ENCODE measurements at places on chromosomes 2 and 18.

DNA sequence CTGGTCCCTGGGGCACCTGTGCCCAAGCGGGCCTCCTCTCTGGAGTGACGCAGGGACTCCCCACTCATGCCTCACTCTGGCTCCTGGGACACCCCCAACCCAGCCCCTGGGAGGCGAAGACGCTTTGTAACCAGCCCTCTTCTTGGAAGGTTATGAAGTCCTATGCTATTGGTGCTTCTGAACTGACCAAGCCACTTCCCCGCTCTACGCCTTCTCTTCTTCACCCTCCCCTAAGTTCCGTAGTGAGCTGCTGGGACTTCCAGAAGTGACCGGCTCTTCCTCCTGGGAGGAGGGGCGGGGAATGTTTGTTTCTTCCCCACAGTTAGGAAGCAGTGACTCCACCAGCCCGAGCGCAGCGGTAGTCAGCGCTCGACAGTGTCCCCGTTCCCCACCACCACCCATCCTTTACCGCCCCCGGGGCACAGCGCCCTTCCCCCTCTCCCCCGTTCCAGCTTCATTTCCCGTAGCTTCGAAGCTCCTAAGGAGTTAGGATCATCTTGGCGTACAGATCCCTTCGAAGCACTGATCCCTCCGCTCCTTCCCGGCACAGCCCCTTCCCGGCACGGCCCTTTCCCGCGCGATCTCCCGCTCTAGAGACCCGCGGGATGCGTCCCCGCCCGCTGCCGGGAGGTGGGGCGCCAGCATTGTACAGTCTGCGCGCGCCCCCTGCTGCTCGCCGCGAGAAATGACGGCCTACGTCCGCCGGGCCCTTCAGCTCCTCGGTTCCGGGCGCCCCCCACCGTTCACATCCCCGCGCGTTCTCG lies 25.3 kb upstream of the NOTO start:
- peak; percentile 87 for DNase-seq

DNA sequence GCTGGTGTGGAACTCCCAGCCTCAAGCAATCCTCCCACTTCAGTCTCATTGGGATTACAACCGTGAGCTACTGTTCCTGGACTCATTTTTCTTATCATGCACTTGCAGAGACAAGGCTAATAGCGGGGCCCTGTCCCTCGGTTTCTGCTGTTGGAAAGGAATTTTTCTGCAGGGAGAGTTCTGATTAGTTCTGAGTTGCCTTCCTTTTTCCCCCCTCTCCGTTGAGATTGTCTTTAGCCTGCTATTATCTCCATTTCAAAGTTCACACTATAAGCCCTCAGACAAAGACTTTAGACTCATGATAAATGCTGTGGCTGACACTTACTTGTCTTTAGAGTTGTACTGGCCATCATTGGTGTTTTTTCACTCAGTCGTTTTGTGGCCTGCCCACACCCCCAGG lies 97.2 kb downstream of the NCOA1 start:
- DNase-seq: no peak

DNA sequence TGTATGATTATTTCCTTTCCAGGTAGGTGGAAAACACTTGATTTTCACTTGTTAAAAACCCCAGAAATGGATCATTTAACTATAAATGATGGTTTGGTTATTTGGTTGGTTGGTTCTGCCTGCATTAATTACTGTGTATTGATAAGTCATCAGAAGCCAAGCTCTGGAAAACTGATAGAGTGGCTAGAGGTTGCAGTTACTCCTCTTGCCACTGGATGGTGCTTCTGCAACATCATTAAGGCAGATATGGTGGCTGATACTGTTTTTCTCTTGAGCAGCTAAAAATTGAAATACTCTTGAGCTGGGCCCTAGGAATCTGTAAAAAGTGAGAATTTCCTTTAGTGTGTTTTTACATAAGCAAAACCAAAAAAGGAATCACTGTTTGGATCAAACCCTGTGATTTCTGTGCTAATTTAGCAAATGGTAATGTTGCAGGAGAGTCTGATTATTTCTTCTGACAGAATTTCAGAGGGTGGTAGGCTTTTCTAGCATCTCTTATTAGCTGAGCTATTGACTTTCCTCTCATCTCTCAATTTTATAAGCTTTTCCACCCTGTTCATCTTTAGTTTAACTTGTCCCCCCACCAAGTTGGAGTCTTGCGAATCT lies 54.3 kb downstream of the RAB10 start:
- peak; percentile 6 for DNase-seq

GRCh38 chr2:128797533-128797932 lies 478.9 kb upstream of the HS6ST1 start:
- DNase-seq: no peak

GRCh38 chr2:110820128-110820527 lies 87.8 kb downstream of the ACOXL start:
- no peak for DNase-seq

DNA sequence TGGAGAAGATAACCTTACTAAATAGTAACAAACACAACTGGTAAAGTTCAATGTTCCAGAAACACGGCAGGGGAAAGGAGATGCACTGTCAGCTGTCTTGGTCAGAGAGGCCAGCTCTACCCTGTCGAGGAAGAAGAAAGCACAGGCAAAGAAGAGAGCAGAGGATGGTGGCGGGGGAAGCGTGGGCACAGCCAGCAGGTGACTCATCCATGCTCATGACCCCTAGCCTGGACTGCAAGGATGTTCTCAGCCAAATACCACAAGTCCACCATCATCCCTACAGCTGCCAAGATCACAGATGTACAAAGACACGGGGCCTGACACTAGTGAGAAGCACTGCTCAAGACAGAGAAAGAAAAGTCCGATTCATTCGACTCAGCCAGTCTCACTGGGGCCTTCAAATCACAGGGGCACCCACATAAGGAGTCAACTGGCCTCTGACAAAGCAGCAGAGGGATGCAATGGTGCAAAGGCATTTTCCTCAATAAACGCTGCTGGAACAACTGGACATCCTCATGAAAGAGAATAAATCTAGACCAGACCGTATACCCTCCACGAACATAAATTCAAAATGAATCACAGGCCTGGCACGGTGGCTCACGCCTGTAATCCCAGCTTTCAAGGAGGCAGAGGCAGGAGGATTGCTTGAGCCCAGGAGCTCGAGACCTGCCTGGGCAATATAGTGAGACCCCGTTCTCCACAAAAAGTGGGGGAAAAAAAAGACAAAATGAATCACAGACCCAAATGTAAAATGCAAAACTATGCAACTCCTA lies 5.6 kb downstream of the DTYMK start:
- DNase-seq: no peak
